AG09309 (cell line): ENCODE measurements at places on chromosomes 1 and 21.

- no peak for DNase-seq
These were observed 14.6 kb upstream of the UMODL1 start for GRCh38 chr21:42056468-42056867.

DNA sequence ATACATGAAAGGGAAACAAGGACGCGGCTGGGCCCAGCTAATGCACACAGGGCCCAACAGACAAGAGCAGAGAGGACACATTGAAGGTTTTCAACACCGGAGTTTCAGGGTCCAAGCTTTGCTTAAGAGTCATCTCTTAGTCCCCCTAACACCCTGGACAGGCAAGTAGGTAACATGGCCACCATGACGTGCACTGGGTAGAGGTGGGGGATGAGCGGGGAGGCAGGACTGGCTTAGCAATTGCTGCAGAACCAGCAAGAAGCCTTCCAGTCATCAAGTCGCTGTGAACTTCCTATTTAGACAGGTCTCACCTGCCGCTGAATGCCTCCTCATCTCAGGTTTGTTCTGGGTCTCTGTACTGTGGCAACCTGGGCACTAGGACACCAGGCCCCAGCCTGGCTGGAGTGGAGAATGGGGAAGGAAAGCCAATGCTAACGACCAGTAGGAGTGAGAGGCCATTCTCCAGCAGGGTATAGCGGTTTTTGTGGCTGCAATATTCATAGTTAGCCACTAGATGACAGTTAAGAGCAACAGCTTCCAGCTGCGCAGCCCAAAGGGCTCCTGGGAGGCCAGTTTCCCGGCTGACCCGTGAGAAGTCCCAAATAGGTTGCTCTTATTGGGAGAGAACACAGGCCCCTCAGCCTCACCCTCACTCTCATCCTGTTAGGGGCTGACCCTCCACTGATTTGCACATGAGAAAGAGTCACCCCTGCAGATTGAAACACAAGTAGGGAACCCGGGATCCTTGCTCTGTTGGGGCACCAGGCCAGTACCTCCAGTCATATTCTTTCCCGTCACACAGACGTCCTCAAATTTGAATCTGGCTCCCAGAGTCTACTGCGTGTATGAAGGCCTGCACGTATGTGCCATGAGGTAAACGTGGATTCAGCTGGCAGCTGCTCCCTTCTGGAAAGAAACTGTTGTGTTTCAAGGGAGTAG lies 6.0 kb upstream of the PIGC start:
- no peak for DNase-seq

GRCh38 chr1:53306168-53306567 lies 21.7 kb downstream of the LRP8 start:
- no peak for DNase-seq

GRCh38 chr1:227333423-227333822 lies 15.1 kb upstream of the CDC42BPA start:
- no peak for DNase-seq
